Fibroblast of lung (primary cell): ENCODE measurements at places on chromosomes 7 and 10.

DNA sequence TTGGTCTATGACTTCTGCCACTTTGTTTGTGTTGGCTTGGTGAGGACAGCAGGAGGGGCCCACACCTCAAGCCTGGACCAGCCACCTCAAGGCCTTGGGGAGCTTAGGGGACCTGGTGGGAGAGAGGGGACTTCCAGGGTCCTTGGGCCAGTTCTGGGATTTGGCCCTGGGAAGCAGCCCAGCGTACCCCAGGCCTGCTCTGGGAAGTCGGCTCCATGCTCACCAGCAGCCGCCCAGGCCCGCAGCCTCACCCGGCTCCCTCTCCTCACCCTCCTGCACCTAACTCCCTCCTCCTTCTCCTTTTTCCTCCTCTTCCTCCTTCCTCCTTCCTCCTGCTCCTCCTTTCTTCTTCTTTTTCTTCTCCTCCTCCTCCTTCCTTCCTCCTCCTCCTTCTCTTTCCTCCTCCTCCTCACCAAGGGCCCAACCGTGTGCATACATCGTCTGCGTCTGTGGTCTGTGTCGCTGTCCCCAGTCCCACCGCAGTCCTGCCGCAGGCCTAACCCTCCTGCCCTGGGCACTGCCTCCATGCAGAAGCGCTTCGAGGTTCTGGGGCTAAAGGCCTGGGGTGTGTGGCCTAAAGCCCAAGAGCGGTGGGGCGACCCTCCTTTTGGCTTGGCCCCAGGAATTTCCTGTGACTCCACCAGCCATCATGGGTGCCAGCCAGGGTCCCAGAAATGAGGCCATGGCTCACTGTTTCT, 5.3 kb downstream of the EN2 start:
- no peak for DNase-seq

- DNase-seq = no peak
Observed at GRCh38 chr7:79968077-79968648, 166.5 kb upstream of the GNAI1 start.

DNA sequence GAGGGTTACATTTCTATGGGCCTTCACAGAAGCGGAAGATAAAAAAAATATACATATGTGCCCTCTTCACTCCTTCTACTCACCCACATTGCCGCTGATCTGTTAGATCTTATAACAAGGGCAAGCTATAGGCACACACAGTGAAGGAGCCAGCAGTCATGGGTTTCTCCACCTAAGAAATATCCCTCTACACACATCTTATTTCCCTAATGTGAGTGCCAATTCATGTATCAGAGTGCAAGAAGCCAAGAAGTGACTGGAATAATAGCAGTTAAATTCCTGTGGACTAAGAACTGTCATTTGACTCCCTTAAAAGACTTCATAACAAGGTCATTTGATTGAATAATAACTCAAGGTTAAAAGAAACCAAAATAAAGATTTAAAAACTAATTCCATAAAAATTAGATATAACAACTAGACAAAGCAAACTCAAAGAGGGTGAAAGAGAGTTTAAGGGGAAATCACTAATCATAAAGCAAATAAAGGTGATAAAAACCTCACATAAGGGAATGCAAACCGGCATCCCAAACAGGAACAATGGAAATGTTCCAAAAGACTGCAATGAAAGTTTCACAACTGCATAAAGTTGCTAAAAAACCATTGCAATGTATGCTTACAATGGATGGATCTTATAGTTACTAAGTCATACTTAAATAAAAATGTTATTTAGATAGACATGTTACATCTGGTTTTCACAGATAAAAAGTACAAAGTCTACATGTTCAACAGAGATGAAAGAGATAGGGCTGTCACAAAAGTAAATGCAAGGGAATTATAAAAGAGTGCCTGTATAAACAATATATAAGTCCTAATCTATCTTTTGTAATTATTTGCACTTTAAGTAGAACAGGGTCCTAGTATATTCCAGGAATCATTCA, 42.8 kb downstream of the ARHGAP21 start:
- DNase-seq = peak; percentile 58

GRCh38 chr7:154777023-154777422, 225.9 kb downstream of the PAXIP1 start:
- no peak for DNase-seq

GRCh38 chr7:6252748-6253147, 19.7 kb downstream of the CYTH3 start:
- no peak for DNase-seq
